RCC 7860 (cell line): ENCODE measurements at places on chromosomes 2 and 18.

DNA sequence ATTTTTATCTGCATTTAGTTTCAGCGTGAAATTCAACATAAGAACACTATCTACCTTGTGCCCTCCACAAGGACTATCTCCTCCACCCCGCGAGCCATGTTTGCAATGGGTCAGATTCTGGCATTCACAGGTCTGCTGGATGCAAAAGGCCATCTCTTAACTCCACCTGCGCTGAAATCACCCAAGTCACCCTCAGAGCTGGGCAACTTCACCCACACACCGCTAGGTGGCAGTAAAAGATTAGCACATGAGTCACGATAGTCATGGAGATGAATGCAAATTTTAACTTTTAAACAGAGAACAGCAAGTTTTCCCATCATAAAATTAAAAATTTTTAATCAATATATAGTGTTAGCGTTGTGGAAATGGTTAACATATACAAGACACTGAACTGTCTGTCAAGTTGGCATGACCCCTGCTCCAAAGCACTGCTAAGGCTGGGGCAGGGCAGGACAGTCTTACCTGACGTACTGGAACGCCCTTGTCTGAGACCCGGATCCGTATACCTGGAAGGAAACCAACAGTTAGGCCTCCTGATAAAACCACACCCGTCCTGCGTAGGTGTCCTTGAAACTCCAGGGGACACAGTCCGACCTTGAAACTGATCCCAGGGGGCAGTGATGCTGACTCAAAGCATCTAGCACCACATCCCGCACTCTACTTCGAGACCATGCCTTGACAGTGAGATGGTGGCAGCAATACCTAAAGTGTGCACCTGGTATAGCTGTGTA, 89.6 kb downstream of the UXS1 start:
- DNase-seq: peak; percentile 54

- no peak for DNase-seq
Observed at GRCh38 chr2:150136401-150136800, 351.1 kb downstream of the RND3 start.

DNA sequence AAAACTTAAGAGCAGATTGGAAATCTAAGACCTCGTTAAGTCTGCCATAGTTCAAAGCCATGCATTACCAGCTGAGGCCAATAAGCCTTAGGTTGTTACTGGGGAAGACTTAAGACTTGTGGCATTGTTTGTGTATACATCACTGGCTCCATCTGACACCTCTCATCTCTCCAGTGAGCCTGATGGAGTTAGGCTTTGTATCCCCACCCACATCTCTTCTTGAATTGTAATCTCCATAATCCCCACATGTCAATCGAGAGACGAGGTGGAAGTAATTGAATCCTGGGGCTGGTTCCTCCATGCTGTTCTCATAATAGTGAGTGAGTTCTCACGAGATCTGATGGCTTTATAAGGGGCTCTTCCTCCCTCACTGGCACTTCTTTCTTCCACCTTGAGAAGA, 404.6 kb downstream of the ARHGAP15 start:
- no peak for DNase-seq

DNA sequence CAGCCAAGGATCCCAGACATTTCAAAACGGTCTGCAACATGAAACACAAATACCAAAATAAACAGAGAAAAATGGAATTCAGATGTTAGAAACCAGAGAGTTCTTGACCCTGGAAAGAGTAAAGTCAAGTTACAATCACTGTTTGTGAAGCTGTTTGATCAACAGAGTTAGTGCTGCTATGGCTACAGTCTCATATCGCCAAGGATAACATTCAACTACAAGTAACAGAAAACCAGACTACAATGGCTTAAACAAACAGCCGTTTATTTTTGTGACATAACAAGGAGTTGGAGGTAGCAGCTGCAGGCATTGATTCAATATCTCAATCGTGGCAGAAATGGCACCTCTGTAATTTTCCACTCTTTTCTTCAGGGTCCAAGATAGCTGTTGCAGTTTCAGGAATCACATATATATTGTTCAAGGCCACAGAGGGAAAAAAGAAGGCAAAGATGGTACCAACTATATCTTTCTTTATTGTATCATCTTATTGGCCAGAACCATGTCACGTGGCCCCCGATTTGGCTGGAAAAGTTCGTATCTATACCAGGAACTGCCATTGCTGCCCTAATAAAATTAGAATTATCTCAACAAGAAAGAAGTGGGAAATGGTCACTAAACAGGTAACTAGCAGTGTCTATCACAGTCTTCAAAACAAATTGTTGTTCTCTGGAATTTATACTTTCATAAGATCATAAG, 17.7 kb upstream of the HNRNPLL start:
- DNase-seq: no peak

DNA sequence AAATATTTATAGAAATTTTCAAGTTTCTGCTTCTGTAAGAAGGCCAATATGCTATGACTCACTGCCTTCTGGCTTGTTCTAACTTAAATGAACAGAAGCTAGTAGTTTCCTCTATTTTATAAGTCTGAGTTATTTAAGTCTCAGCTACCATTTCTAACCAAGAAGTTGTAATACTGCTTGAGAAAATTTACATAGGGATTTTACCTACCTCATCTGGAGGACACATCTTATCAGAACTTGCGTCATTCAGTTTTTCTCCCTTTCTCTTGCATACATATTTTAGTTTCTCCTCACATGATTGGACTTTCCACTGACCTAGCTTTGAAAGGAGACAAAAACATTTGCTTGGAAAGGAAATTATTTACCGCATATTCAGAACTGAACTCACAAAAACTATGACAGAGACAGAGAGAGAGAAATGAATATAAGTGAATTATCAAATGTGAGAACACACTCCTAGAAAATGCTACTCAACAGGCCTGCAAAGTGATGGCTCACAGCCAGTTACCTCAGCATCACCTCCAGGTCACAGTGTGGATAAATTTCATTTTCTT, 81.1 kb upstream of the CD302 start:
- no peak for DNase-seq

DNA sequence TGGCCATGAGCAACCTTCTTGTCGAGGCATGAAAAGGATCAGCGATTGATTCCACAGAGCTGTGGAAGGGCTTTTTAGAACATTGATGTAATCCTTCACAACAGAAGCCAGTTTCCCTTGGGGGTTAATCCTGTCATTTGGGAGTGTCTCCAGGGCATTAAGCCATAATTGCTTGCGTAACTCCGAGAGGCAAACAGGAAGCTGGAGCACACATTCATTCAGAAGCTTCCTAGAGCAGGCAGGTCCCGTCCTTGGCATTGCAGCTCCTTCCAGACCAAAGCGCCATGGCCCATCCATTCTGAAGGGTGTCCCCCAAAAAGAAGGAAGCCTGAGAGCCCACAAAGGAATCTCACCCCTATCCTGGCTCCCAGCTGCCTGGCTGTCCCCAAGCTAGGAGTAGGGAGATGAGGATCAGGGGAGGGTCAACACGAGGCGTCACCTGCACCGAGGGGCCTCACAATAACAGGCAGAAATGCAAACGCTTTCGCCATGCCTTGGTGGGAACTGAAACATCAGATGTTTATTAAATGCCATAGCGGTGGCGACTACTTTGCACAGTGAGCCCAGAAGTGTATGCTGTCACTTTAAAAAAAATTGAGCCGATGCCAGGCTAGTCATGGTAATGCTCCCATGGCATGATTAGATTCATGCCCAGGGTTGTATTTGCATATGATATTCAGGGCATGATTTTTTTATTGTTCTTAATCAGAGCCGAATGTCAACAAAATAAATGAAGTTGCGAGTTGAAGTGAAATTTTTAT, 339.4 kb downstream of the BCL11A start:
- DNase-seq: no peak

GRCh38 chr2:138777996-138778395, 2.2 kb downstream of the NXPH2 start:
- no peak for DNase-seq

- no peak for DNase-seq
Observed at GRCh38 chr2:229270551-229271410, at the start of gene PID1. Gene PID1, minus strand, starts transcription at chr2:229271287. Its CDS starts 244 bp downstream, at chr2:229271043.

DNA sequence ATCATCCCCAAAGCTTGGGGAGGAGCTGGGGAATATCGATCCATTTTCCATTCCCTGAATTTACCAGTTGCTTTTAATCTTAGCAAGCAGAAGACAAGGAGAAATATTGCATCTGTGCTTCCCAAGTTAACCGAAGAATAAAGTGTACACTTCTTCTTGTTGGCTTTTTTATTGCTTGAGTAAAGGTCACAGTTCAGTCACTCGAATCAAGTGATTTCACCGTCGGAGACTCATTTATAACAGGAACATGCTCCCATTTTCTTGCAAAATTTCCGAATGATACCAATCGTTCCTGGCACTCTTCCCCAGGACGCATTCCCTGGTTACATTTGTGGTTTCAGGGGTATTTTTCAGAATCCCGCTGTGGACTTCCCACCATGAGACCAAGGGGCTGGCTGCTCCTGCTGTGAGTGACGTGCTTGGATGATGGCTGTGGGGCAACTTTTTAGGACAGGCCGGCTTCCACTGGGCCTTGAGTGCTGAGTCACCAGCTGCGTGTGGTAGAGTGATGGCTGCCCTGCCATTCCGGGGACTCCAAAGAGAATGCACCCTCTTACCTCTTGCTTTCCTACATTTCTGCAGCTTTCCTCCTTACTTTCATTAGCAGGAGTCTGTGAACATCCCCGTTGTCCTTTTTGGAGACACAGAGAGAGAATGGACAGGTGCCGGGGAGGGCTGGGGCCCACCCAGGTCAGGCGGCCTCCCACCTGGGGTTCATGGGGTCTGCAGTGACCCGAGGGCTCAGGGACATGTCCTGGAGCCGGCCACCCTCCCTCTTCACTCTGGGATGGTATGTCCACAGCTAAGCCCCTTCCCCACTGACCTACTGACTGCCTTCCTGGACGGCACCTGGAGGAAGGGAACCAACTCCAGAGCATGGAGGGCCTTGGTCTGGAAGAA, 60.7 kb upstream of the HDAC4 start:
- peak; percentile 73 for DNase-seq

DNA sequence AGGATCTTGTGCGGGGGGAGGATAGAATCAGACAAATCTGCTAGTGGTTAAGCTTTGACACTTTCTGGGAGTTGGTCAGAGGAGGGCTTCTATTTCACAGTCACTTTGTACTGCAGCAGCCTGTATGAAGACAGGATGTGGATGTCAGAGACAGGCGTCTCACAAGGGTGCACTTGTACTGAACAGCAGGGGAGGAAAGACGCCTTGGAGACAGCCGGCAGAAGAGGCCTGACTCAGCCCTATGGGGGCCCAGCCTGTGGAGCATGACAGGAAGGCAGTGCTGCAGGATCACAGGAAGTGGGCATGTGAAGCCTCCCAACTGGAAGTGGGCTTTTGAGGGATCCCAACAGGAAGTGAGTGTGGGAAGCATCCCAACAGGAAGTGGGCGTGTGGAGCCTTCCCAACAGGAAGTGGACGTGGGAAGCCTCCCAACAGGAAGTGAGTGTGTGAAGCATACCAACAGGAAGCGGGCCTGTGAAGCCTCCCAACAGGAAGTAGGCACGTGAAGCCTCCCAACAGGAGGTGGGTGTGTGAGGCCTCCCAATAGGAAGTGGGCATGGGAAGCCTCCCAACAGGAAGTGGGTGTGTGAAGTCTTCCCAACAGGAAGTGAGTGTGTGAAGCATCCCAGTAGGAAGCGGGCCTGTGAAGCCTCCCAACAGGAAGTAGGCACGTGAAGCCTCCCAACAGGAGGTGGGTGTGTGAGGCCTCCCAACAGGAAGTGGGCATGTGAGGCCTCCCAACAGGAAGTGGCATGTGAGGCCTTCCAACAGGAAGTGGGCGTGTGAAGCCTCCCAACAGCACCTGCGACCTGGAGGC, 212.3 kb downstream of the SNTG2 start:
- DNase-seq: peak; percentile 76

GRCh38 chr18:10332452-10332851, 122.0 kb upstream of the APCDD1 start:
- no peak for DNase-seq

- peak; percentile 52 for DNase-seq
Observed at GRCh38 chr2:100891906-100892642, 72.1 kb downstream of the NPAS2 start.

GRCh38 chr2:220396287-220396686, 768.9 kb downstream of the SLC4A3 start:
- DNase-seq: no peak

DNA sequence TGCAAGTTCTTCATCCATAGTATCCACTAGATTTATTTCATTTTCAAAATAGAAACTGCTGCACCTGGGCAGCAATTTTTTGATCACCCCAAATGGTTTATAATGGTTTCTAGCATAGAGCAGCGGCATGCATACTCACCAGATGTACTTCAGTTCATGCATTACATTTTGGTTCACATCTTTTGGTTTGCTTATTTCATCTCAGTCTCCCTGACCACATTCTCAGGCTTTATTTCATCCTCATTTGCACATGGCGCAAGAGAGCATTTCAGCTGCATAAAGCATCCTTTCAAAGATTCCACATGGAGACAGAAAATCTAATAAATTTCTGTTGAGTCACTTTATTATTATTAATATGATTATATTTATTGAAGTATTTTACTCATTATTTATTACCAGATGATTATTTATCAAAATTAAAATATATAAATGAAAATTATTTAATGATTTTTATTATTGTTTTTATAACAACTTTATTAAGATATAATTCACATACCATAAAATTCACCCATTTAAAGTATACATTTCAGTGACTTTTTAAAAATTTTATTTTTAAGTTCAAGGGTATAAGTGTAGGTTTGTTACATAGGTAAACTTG, 284.6 kb downstream of the TXNL1 start:
- DNase-seq: no peak

- peak; percentile 67 for DNase-seq
Observed at GRCh38 chr2:43455731-43456642, 139.9 kb downstream of the THADA start.

DNA sequence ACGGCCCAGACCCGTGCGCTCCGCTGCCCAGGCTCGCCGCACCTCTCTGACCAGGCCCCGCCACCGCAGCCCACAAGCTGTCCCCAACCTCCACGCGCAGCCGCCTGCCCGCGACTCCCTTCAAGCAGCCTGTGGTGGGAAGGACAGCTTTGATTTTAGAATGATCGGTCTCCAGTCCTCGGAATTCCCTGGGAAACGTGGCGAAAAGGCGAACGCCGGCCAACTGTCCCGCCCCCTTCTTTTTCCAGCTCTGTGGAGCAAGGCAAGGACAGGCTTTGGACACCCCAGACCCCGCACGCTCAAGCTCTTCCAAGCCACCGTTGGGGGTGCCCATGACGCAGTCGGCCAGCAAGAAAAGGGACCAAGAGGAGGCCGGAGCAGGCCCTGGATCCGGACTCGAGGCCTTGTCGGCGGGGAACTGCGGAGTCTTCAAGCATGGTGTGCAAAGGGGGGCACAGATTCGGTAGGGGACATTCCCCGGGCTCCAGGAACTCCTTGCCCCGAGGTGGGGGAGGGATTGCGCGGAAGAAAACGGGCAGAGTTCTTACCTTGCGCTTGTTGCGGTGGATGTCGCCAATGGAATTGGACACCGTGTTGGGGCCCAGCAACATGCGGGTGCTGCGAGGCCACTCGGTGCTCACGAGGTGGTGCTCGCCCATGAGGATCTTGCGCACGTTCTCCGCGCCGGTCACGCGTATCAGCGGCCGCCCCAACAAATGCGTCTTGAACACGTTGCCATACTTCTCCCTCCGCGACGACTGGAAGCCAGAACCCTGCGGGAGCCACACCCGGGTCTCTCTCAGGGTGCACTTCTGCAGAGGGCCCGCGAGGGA, 4.0 kb downstream of the CYP26B1 start:
- DNase-seq: no peak
